ENCODE measurements at places on chromosomes 3 and 15.

DNA sequence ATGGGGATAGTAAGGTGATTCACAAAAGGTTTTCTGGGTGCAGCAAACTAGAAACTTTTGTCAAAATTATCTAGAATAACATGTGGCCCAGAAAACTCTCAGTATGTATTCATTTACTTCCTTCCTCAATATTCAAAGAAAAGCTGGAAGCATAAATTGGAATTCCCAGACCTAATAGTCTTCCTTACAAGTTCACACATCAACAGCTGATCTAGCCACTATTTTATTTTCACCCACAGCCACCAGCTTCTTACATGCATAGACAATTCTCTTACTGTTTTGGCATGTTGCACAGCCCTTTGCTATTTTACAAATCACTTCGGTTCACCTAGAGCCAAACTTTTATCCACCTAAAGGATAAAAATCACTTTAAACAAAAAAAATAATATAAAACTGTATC lies 647.8 kb upstream of the CCDC54 start:
- no peak for DNase-seq

- no peak for DNase-seq
Measured at GRCh38 chr15:82699726-82700125, 9.9 kb downstream of the AP3B2 start.

- DNase-seq: no peak
Measured at GRCh38 chr15:97759363-97759762, 201.1 kb upstream of the ARRDC4 start.

- no peak for DNase-seq
Measured at GRCh38 chr3:116096631-116097030, 348.7 kb downstream of the LSAMP start.

GRCh38 chr15:56991017-56991416 lies 72.6 kb downstream of the TCF12 start:
- DNase-seq: no peak

DNA sequence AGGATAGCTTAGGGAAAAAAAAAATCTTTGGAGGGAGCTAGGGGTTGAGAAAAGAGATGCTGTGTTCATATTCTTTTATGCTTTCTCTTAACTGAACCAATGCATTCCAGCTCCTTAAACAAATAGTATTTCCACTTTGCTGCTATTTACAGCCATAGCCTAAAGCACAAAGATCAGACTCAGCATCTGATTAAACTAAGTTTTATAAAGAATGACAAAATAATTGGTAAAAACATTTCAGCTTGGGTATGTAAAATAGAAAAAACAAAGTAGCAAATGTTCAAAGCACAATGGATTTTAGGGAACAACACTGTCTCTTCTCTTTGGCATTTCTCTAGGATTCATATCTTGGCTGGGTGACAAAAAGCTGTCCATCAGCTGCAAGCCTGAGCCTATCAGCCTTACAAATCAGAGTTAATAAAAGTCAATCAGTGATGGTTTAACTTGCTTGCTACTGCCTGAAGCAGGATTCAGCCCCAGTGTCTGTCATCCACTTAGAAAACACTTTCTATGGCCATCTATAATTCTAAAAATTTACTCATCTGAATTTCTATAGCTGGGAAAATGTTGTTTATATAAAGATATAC lies 232.1 kb upstream of the CDIN1 start:
- no peak for DNase-seq

DNA sequence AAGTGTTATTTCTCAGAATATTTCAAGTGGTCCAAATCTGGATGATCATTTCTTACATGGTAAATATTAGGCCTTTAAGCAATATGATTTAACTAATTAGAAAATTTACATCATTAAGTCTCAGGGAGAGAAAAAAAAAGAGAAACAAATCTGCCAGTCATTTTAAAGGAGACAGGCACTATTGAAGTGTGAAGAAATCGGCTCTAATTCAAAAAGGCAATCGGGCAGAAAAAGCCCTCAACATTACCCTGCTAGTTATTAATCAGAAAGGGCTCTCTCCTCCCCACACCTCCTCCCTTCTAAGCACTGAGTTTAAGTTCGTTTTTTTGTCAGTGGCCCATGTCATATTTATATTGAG lies 215.9 kb downstream of the MEIS2 start:
- no peak for DNase-seq

DNA sequence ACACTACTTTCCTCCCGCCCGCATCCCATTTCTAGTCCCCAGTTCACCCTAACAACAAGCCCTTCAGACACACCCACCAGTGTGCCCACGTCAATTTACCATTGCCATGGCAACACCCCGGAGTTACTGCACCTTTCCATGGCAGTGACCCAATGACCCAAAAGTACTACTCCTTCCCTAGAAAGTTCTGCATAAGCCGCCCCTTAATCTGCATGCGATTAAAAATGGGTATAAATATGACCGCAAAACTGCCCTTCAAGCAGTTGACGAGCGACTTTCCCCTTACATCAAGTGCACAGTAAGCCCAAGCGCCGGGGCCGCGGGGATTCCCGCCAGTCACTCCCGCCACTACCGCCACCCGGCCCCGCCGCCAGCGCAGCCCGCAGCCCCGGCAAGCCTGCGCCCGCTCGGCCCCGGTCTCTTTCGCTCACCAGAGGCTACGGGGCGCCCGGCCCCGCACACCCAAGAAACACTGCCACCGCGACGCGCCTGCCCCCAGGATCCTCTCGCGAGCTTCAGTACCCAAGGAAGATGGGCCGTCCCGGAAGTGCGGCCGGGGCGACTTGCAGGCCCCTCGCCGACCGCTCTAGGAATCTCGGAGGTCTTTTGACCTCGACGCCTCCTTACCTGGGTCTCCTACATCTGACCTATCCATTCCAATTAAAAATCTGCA lies 27.2 kb upstream of the ZNF502 start:
- DNase-seq: peak; percentile 61

DNA sequence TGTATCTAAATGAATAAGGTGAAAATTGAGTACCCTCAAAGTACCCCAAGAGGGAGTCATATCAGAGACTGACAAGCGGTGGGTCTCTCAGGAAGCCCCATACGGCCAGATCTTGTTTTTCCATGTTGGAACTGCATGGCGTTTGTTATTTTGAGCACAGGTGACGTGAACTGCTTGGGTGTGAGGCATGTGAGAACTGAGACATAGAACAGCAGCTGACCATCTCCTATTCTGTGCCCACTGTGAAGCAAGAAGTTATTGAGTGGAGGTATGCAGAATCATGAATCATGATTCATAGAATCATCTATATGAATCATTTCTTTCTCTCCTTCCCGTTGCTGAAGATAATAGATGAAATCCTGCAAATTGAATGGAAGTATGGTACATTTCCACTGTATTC lies 4.6 kb downstream of the VPS8 start:
- no peak for DNase-seq

DNA sequence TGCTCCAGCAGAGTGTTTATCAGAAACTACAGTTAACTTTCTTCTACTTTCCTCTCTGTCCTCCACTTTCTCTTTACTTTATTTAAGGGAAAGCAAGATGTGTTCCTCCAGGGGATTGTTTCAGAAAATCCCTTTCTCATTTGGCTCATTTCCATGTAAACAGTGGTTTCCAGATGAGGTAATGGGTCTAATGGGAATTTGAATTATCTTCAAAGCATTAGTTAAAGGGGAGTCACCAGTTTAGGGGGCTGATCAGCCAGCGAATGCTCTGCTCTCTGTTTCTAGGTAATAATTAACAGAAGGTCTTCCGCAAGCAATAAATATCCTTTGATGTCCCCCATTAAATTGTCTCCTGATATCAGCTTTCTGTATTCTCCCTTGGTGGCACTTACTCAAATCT lies 30.4 kb upstream of the ZNF639 start:
- DNase-seq: no peak

GRCh38 chr15:80308002-80308401 lies 56.0 kb upstream of the CTXND1 start:
- no peak for DNase-seq

DNA sequence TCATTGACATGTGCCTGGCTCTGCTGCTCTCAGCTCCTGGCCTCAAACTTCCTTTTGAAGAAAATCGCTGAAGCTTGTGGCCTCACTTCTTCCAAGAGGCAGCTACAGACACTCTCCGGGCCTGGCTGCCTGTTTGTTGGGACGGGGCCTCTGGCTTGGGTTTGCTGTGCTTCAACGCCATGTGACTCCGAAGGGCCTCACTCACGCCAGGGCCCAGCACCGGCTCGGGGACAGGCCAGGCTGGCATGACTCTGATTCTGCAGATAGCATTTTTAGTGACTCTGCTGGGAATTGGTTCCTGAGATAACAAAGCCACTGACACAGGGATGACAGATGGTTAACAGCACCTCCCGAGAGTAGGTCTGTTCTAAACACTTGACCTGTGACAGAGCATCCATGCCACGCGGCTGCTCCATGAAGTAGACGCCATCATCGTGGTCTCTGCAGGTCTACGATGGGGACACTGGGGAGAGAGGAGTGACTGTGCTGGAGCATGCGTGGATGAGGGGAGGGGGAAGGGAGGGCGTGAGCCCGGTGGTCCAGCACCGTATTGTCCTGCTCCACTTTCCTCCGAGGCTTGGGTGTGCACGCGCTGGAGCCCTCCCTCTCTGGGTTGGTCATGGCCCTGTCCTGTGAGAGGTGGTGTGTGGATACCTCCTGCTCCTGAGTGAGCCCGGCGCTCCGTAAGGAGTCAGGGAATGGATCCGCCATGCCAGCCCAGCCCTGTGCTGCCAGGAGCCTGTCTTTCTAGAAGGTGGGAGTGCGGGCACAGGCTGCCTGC lies 133.6 kb downstream of the TJP1 start:
- no peak for DNase-seq

GRCh38 chr3:185253645-185254410 lies at the start of gene EHHADH:
EHHADH (minus strand) TSS chr3:185254049; CDS start chr3:185254022, 27 bp downstream.
- DNase-seq: peak; percentile 65

- DNase-seq: no peak
Measured at GRCh38 chr3:130926504-130926903, 32.6 kb downstream of the ATP2C1 start.

GRCh38 chr3:186644683-186645082 lies 4.5 kb downstream of the FETUB start:
- no peak for DNase-seq

GRCh38 chr3:8451696-8452095 lies 49.9 kb upstream of the LMCD1 start:
- no peak for DNase-seq

DNA sequence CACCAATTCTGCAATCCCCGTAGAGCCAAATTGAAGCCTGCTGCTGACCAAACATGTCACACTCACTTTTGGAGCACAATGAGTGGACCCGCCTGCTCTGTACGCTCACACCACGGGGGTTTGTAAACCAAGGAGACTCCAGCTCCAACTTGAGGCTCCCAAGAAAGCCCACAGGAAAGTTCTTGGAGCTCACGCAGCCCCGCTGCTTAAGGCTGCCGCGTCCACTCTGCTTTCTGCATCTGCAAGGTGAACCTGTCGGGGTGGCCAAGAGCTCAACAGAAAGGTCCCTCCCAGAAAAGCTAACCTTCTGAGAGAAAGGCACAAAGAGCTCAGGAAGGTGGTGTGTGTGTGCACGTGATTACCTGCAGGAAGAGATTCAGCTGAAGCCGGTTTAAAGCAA lies 94.9 kb downstream of the PCSK6 start:
- no peak for DNase-seq

GRCh38 chr15:84947947-84948830 lies 33.5 kb upstream of the PDE8A start:
- DNase-seq: no peak

GRCh38 chr15:79635897-79636561 lies 203.9 kb downstream of the MINAR1 start:
- no peak for DNase-seq

- no peak for DNase-seq
Measured at GRCh38 chr15:69734699-69735098, 282.1 kb downstream of the RPLP1 start.

DNA sequence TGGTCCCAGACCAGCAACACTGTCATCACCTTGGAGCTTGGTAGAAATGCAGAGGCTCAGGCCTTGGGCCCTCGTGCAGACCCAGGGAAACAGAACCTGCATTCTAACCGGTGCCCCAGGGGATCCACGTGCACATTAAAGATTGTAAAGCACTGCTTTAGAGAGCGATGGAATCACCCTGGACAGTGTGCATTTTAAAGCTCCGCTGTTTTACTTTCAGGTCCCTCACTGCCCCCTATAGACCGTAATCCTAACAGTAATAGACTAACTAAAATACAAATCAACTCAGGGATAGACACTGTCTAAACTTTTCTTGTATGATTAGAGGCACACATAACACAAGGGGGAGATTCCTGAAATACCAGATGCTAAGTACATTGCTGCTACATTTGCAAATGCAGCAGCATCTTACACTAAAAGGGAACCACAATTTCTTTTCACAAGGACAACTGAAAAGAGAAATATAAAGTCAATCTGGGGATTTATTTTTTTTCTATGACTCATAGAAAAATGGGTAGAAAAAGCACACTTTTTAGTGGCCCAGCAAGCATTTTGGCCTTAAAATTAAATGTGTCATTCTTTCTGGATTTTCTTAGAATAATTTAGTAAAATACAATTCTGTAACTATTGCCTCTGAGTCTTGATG lies 10.5 kb upstream of the SH3GL3 start:
- DNase-seq: no peak
